ENCODE measurements at places on chromosomes 3 and 15.

DNA sequence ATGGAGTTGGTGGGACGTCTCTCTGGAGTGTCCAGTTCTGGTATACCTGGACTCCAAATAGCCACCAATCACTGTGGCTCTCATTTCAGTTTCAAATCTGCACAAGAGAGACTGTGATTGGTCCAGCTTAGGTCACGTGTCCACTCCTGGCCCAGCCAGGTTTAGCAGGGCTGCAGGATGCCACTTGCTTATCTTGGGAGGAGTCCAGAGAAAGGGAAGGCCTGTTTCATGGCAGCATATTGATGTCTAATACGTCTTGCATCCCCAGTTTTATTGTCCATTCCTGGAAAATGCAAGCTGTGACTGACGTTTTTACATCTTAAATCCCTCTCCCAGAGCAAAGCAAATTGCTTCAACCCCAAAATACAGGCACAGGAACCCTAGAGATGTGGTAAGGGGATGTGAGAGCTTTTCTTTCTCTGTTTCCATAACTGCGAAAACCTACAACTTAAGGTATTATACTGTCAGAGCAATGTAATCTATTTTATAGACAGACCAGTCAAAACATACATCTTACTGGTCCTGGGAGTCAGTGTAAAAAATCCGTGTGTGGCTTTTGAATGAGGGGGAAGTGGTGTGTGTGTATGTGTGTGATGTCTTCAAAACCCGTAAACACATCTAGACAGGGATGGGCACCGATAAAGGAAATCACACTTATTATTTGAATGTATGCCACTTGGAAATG, 274.4 kb downstream of the TLE3 start:
- no peak for DNase-seq

DNA sequence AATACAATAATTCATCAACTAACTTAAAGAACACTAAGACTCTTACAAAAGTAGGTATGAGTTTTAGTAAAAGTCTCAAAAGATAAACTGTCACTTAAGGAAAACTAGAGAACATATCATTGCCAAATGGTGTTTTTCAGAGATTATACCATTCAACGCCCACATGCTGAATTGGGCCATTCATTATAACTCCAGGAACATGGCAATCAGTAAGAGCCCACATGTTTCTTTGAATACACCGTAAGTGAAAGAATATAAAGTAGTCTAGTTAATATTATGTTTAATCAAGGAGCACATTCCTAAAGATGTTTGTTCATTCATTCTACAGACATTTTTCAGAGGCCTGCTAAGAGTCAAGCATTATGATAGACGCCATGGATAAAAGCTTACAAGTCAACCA, 22.9 kb downstream of the B3GNT5 start:
- no peak for DNase-seq

- peak; percentile 44 for DNase-seq
These were observed 10.9 kb downstream of the SEMA7A start for GRCh38 chr15:74422652-74423430.

GRCh38 chr3:77539677-77540076, 499.8 kb downstream of the ROBO2 start:
- DNase-seq: no peak

- peak; percentile 87 for DNase-seq
These were observed 391.9 kb upstream of the THBS1 start for GRCh38 chr15:39188930-39189329.

DNA sequence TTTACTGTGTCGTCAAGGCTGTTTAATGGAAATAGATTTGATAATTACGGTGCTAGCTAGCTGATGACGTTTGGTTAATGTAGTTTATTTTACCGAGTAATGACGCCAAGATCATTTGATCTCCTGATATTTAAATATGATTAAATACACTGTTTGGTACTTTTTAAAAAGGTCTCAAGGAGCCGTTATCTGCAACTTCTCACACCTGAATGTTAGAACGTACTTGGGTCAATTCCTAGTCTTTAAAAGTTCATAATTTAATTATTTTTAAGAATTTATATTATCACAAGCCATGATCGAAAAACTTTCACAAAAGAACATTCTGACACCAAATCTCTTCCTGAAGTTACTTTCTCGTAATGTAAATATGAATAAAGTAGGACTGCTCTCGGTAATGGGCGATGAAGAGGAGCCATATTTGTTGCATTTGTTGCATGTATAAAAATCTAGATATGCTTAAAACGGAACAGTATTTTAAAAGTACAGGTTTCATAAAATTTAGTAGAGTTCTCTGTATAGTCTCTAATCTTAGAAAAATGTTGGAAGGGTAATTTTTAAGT, 16.2 kb upstream of the CHD2 start:
- DNase-seq: no peak

DNA sequence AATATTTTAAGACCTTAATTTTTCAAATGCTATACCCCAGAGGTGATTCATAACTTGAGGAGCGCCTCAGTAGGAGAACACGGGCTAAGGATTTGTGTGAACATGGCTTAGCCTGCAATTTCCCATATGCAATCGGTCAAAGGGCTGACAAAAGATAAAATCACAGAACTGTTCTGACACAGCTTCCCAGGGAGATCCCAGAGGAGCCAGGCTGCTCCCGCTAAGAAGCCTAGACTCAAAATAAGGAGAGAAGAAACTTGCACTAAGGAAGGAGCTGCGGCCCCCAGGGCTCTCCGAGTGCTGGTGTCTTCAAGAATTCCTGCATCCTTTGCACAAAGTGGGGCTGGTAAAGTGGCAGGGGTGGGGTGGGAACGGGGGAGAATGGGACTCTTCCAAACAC, 106.3 kb upstream of the DLG1 start:
- no peak for DNase-seq

DNA sequence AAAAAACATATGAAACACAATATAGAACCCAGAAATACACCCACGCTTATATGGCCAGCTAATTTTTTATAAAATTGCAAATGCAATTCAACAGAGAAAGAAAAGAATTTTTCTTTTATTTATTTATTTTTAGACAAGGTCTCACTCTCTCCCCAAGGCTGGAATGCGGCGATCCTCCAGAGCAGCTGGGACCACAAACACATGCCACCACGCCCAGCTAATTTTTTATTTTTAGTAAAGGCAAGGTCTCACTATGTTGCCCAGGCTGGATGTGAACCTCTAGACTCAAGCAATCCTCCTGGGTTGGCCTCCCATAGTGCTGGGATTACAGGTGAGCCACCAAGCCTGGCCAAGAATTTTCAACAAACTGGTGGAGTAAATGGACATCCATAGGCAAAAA, 117.9 kb downstream of the SCAPER start:
- no peak for DNase-seq
